ENCODE measurements at places on chromosomes 16 and 17. TPM values are rescaled to one million over a fixed set of nuclear protein-coding genes. Genes with fewer than 3 reads are reported as not detected.

Gene CLEC10A
- 5.9 TPM for total RNA-seq

Gene MT1B
- total RNA-seq: not detected

Gene KIF18B
- total RNA-seq: 0.65 TPM

GRCh38 chr17:67390006-67390645, 13.0 kb downstream of the PITPNC1 start:
- no peak for DNase-seq

DNA sequence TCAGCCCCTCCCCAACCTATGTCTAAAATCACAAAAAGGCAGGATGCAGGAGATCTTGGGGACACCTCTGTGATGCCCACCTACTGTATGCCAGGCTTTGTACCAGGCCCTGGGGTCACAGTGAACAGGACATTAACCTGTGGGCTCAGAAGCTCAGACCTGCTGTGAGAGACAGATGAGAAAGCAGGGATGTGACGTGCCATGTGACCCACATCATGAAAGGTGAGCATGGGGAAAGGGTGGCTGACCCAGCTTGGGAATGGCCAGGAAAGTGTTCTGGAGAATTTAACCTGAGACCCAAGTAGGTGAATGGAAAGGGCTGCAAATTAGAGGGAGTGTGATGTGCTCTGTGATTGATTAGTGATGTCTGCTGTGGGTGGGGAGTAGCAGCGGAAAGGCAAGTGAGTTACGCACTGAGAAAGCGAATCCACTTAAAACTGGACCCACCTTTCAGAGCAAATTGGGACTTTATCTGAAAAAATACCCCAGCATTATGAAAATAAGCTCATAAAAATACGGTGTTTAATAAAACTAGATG, 132.2 kb downstream of the IRF8 start:
- DNase-seq: no peak

GRCh38 chr17:6779411-6779810, 3.4 kb downstream of the FBXO39 start:
- no peak for DNase-seq

- no peak for DNase-seq
Observed at GRCh38 chr17:18079543-18079942, 8.2 kb upstream of the DRG2 start.

- no peak for DNase-seq
Observed at GRCh38 chr17:6571452-6571781, 15.1 kb upstream of the PITPNM3 start.

GRCh38 chr17:38815576-38816193, 9.4 kb downstream of the CWC25 start:
- DNase-seq: no peak

GRCh38 chr16:19071811-19072777, 4.7 kb downstream of the COQ7 start:
- no peak for DNase-seq

DNA sequence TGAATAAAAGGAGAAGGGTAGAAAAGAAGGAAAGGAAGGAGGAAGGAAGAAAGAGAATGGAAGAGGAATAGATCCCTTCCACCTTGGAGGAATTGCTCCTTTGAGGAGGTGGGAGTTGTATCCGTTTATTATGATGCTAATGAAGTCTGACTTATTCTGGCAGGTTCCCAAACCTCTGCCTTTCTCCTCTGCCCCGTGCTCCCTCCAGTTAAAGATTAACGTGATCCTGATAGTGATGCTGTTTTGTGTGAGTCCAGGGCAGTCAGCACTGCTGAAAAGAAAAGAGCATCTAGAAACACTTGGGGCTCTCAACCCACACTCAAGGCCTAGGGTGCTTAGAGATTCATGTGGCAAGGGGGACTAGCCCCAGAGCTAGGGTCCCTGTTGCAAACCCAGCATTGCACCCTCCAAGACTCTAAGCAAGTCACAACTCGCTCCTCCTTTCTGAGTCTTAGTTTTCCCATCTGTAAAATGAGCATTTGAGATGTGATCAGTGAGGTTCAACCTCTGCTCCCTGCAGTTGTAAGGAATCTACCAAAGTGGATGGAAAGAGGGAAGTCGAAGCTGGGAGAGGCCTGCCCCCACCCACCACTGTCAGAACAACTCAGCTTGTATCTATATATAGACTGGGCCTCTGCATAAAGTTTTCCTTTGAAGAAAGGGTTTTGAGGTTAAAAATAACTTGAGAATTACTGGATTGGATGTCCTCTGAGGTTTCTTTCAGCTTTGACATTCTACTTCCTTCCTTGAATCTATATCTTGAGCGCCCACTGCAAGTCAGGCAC, 46.9 kb upstream of the TMEM132E start:
- no peak for DNase-seq

DNA sequence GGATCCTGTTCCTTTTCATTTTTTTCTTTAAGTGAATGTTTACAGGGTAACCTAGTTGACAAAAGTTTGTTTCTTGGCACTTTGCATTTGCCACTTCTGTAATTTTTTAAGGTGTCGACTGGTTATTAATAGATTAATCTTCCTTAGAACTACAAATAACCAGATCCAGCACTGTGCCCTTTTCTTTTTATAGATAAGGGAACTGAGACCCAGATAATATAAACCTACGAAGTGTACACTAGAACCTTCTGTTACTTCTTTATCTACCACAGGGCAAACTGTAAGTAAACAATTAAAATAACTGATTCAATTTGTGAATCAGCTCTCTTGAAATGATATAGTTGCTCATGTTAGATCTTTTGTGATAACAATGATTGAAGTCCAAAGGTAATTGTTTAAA, 55.4 kb downstream of the NLK start:
- DNase-seq: no peak

DNA sequence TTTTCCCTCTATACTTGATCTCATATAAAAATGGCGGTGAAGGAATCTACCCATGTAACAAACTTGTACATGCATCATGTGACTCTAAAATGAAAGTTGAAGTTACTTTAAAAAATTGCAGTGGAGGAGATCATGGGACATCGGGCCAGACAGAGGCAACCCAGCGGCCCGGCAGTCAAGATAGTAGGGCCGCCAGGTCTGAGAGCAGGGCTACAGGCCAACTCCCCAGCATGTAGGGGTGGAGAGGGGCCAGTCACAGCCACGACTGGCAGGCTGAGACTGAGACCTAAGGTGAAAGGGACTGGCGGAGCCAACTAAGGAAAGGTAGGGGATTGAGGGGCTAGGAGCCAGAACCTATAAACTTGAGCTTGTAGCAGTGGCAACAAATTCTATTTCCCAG, 150.9 kb downstream of the MAP2K6 start:
- no peak for DNase-seq

- no peak for DNase-seq
Observed at GRCh38 chr16:1282324-1282973, 26.6 kb downstream of the TPSD1 start.

DNA sequence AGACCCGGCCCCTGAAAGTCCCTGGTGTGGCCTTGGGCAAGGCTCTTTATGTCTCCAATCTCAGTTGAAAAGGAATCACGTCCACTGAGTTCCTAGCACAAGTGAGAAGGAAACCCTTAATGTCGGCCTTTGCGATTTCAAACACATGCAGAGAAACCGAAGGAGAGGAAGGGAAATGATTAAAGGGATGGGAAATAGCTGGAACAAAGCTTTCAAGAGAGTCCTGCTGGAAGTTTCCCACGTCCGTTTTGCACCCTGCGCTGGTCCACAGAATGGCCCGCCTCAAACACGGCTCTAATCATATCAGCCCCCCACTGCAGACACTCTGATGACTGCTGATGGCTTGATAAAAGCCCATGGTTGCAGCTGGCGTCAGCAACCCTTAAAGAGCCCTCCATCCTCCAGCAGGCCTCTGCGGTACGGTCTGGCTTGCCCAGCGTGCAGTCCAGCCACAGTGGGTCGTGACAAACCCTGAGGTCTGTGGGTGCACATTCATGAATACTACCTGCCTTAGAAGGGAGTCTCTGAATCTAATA, 765.5 kb upstream of the EEF2KMT start:
- no peak for DNase-seq

- no peak for DNase-seq
Observed at GRCh38 chr17:1766382-1767135, 4.7 kb downstream of the SERPINF1 start.

DNA sequence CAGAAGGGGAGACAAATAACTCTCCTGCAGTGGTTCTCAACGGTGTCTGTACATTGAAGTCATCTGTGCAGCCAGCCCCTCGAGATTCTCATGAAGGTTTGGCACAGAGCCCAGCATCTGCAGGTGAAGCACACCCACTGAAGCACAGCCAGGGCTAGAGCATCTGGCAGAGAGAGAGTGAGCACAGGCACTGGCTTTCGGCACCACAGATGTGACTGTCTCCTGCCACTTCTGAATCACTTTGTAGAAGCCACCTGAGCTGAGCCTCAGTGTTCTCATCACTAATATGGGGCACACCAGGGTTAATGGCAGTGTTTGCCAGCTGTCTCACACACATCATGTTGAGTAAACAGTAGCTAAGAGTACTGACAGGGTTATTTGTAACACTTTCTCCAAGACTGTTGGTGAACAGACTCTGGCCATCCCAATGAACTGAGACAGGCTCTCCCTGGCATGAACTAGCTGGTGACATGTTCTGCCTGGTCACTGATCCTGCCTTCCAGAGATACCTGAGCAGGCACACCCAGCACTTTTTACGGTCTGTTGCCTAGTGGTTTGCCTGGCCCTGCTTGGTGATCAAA, 10.9 kb downstream of the HSPB9 start:
- DNase-seq: no peak

GRCh38 chr17:42740699-42741098, 4.1 kb downstream of the EZH1 start:
- DNase-seq: no peak

- no peak for DNase-seq
Observed at GRCh38 chr16:35639233-35640205, 2180.1 kb downstream of the TP53TG3F start.
